ENCODE measurements at places on chromosomes 3 and 15.

DNA sequence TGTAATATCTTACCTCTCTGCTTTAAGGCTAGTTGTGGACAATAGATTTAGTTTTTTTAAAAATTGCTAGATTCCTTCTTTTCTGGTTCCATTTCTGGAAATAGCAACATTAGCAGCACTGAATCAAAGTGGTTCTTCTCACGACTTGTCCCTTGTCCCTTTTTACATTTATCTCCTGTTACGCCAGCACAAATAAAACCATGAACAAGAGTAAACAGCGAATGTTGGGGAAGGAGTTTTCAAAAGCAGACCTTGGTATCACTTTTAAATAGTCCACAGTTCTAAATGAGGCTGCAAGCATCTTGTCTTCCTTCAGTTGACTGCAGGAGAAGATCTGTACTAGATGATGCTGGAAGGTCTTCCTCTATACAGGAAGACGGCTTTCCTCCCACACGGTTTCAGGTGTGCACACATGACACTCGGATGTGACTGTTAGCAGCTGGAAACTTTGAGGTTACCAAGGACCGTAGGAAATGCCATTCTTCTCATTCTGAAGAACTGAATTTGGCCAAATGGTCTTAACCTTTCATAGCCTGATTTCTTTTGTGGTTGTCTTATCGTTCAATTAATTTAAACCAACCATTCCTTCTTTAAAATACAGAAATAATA is 251.0 kb upstream of the ICE2 start:
- DNase-seq: peak; percentile 79

- no peak for DNase-seq
Observed at GRCh38 chr15:91414124-91414523, 314.1 kb downstream of the SV2B start.

GRCh38 chr3:123605789-123606234 is 21.0 kb upstream of the HACD2 start:
- DNase-seq: no peak

- no peak for DNase-seq
Observed at GRCh38 chr15:76470691-76471090, 134.1 kb downstream of the ISL2 start.

GRCh38 chr3:137948400-137949072 is 61.4 kb upstream of the CLDN18 start:
- no peak for DNase-seq

GRCh38 chr15:37446921-37447320 is 346.6 kb upstream of the MEIS2 start:
- DNase-seq: no peak

GRCh38 chr3:10004506-10004905 is 17.9 kb upstream of the EMC3 start:
- peak; percentile 37 for DNase-seq

GRCh38 chr3:72164635-72164978 is 379.7 kb upstream of the PROK2 start:
- no peak for DNase-seq

All from activated effector memory CD4-positive, alpha-beta T cell treated with anti-CD3 and anti-CD28 coated beads, Interleukin-2, amount 50 U/mL, for 16 hours (primary cell).